Gastrocnemius medialis (tissue), 4 donors: ENCODE measurements at places on chromosomes 12 and 14.

DNA sequence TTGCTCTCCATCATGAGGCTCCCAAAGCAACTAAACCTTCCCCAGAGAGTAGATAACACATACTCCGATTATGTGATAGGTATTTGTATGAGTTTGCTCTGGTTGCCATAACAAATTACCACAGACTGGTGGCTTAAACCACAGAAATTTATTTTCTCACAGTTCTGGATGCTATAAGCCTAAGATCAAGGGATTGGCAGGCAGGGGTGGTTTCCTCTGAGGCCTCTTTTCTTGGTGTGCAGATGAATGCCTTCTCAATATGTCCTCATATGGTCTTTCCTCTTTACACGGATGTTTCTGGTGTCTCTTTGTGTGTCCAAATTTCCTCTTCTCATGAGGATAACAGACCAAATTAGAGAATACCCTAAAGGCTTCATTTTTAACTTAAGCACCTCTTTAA lies 285.8 kb upstream of the GRIP1 start:
- DNase-seq, result no peak

DNA sequence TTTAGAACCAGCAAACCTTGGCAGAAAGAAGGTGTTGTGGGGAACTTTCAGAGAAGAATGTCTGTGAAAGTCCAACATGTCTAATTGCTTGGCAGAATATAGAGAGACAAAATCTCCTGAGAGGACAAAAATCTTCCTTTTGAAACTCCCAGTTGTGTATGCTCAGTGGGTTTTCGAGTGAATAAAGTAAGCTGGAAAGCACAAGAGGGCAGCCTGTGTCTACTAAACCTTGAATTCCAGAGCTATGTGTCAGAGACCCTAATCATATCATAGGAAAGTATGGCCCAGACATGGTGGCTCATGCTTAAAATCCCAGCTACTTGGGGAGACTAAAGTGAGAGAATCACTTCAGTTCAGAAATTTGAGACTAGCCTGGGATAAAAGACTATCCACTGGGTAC lies 661.2 kb downstream of the SLC16A7 start:
- no peak for DNase-seq

GRCh38 chr12:40832668-40833067 lies 140.4 kb downstream of the CNTN1 start:
- DNase-seq, result no peak

DNA sequence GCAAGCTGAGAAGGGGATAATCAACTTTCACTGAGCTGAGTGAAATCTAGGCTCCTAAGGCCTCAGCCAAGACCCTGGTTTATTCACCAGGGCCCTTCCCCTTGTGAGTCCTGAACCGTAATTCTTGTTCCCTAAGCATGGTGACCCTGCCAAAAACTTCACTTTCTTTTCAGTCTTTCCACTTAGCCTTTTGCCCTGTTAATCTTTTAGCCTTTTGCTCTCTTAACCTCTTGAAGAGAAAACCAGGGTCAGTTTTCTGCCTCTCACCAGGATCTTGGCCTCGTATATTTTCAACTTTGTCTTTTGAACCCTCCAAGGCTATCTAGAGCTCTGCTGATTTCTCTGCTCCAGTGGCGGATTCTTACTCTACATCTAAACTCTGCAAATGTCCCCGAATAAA lies 191.0 kb downstream of the PELI2 start:
- no peak for DNase-seq

DNA sequence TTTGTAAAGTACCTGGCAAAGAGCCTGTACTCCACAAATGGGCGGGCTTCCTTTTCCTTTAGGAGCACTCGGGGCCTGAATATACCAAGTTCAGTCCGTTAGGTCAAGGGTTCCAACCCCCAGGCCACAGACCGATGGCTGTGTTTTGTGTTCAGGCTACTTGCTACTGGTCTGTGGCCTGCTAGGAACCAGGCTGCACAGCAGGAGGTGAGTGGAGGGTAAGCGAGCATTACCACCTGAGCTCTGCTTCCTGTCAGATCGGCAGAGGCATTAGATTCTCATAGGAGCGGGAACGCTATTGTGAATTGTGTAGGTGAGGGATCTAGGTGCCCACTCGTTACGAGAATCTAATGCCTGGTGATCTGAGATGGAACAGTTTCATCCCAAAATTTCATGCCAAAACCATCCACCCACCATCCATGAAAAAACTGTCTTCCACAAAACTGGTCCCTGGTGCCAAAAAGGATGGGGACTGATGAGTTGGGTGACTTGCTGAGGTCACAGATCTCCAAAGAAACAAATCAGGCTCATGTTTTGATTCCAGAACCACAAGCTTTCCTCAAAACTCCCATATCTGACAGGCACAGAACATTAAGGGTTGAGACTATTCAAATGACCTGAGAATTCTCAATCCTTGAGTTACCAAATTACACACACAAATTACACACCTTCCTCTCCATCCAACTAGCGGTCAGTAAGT lies 4.2 kb downstream of the CSRP2 start:
- no peak for DNase-seq

- DNase-seq, result no peak
Measured at GRCh38 chr14:63245893-63246292, 41.6 kb downstream of the RHOJ start.

- DNase-seq, result peak; percentile 66
Measured at GRCh38 chr12:121579981-121580868, 598 bp downstream of the KDM2B start.

GRCh38 chr12:26290565-26290964 lies 95.2 kb downstream of the SSPN start:
- DNase-seq, result no peak

- no peak for DNase-seq
Measured at GRCh38 chr12:110314308-110314707, 33.3 kb downstream of the ATP2A2 start.

- DNase-seq, result no peak
Measured at GRCh38 chr12:109529691-109530640, 43.3 kb downstream of the MMAB start.

GRCh38 chr14:84694161-84694560 lies 835.8 kb upstream of the FLRT2 start:
- no peak for DNase-seq

- no peak for DNase-seq
Measured at GRCh38 chr14:54450535-54450934, 9.4 kb upstream of the CNIH1 start.

DNA sequence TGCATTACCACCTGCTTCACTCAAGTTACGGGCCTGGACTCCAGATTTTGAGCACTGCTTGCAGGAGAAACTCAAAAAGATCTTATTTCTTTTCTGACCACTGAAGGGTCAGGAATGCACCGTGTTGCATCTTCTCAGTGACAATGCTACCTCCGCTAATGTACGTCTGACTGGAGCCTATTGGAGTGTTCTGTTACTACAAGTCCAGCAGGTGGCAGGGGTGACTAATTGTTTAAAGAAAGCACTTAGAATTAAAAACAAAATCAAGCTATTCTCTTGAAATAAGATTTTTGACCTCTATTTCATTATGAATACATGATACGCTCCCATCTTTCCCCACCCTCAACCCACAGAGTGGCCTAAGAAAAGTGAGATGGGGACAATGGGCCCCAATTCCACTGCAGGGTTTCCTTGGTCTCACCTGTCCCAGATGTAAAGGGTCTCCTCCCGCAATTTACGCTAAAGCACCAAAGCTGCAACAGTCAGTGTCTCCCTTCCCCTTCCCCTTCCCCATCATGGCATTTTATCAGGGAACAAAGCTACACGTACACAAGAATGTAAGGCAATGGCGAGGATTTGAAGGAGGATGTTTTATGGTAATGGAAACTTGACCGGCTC lies 2.2 kb downstream of the TBPL2 start:
- no peak for DNase-seq

DNA sequence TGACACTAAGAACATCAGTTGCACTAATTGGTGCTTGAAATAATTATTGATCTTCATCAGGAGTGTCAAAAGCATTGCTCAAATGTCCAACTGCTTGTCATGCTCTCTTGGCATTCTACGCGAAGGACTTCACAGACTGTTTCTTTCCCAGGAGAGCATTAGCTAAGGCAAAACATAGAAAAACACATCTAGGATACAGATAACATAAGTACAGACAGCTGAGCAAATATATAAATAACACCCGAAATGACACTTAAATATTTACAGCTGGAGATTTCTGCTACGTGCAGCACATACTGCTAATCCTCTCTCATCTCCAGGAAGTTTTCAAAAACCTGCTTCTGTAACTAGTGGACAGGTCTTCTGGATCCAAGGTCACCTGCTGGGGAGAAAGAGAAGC lies 120.0 kb upstream of the PRMT8 start:
- DNase-seq, result no peak

DNA sequence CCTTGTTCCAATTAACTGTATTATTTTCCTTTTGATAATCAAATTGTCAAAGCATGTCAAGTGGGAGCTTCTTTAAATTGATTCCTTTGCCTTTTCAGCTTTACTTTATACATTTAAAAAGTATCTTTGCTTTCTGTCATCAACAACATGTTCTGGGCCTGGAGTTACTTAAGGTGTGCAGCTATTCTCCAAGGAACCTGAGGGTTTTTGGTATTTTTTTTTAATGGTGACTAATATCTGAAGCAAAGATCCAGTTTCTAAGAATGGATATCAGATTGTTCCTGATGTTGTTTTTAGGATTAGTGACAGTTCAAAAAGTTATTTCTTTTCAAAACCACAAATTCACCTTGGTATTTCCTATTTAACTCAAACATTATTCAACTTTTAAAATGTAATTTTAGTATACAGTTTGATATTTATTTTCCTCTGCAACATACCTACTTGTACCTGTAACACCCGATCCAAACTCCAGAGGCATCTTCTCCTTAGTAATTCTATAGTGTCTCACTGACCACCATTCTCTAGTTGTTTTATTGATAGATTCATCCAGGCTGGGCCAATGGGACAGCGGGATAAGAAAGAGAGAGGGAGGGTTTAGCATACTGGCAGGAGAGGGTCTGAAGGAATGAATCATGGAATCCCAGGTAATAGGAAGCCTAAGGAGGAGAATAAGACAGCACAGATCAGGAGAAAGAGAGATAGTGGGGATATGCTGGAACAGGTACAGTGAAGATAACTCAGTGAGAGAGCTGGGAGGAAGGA lies 3.1 kb downstream of the CBLN3 start:
- no peak for DNase-seq

DNA sequence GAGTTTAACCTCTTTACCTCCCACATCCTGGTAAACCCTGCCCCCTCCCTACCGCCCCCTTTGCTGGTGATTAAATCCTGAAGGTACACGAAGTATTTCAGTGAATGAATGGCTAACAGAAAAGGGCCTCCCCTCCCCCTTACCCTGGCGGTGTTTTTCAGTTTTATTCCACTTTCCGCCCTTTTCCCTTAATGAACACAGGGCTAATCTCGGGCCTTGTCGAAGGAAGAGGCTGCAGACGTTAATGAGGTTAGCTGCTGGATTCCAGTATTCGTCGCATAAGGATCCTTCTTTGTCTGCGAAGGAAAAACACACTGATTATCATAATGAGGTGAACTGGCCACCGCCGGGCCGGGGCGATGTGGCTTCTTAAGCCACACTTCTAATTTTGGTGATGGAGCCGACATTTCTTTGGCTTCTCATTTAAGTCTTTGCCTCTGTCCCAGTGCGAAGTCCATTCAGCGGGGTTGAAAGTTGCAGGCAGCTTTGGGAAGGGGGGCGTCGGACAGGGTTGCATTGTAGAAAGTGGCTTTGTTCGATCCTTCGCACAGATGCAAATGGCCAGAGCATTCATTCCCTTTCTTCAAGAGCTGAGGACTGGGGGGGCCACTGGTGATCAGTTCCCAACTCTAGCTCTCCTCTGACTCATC lies 6.5 kb downstream of the MEG3 start:
- no peak for DNase-seq

GRCh38 chr12:101924618-101925017 lies 47.2 kb downstream of the DRAM1 start:
- DNase-seq, result no peak

GRCh38 chr14:94550041-94550440 lies 11.2 kb upstream of the SERPINA4 start:
- no peak for DNase-seq

GRCh38 chr12:105024928-105025327 lies 38.8 kb downstream of the NOPCHAP1 start:
- no peak for DNase-seq

- no peak for DNase-seq
Measured at GRCh38 chr12:48686037-48686595, 4.1 kb upstream of the KANSL2 start.

GRCh38 chr12:116370886-116371580 lies 93.5 kb upstream of the MED13L start:
- DNase-seq, result no peak

- DNase-seq, result no peak
Measured at GRCh38 chr12:65795453-65795852, 28.8 kb upstream of the HMGA2 start.

DNA sequence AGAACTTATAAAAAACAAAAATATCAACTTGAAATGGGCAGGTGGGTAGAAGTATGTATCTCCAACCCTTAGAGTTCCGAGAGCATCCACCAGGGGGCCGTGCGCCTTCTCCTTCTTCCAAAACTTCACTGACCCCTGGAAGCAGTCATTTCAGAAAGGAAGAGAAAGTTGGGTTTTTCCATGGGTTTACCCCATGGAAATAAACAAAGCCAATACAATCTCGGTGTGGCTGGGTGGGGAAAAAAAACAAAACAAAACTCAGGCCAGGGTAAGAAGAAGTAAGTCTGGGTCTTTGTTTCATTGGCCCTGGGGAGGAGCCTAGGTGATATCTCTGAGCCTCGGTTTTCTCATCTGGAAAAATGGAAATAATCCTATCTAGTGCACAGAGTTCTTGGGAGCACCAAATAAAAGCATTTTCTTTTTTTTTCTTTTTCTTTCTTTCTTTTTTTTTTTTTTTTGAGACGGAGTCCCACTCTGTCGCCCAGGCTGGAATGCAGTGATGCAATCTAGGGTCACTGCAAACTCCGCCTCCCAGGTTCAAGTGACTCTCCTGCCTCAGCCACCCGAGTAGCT lies 33.6 kb upstream of the HNF1A start:
- no peak for DNase-seq

- DNase-seq, result no peak
Measured at GRCh38 chr14:28577187-28577586, 189.4 kb upstream of the FOXG1 start.

DNA sequence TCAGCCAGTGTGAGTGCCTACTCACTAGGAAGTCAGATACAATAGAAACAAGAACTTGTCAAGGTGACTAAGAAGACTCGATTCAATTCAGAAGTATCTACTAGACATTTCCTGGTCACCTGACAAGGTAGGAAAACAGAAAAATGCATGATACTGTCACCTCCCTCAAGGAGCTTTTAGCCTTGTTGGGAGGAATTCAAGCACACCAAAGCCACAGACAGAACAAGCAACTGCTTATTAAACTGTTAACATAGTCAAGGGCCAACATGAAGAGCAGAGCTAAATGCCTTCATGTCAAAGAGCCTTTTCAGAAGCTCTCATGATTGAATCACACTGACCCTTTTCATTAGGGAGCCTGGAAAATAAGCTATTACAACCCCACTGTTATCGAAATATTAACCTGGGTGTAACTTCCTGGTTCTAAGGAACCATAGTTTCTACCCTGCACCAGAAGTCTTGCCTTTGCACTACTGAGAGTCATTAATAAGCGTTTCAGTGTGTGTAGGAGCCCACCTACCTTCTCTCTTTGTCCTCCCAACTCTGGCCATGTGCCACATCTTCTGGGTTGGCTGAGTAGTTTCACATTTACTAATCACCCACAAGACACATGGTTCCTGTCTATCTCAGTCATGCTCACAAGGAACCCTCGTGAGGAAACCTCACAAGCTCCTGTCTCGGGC lies 31.0 kb upstream of the LGALS3 start:
- DNase-seq, result peak; percentile 14
